Body of pancreas (tissue), 4 donors: ENCODE measurements at places on chromosomes 13 and 19. TPM values are rescaled to one million over a fixed set of nuclear protein-coding genes. Genes with fewer than 3 reads are reported as not detected.

Gene CEACAM16
- 1.3 TPM for total RNA-seq

Gene EDDM13
- total RNA-seq = not detected

- no peak for DNase-seq
Observed at GRCh38 chr13:52933547-52934210, 85.2 kb upstream of the PCDH8 start.

GRCh38 chr13:112964971-112965492 is 4.0 kb upstream of the MCF2L start:
- no peak for DNase-seq

- DNase-seq = no peak
Observed at GRCh38 chr19:14035706-14036105, 4.1 kb downstream of the IL27RA start.

GRCh38 chr13:109816112-109816807 is 29.9 kb upstream of the IRS2 start:
- DNase-seq = peak; percentile 72

DNA sequence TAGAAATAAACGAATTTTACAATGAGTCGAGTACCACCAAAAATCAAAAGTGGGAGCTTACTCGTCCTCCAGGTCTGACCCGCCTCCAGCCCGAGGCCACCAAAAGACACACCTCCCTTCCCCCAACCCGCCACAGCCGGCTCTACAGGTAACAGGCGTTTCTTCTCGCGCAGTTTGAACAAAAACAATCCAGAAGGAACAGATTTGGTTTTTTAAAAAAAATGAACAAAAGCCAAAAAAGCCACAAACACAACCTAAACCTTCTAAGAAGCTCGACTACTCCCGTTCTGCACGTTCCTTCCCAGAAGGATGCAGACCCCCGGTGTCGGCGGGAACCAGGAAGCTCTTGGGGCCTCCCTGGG is 671 bp downstream of the ZDHHC20 start:
- DNase-seq = peak; percentile 59

DNA sequence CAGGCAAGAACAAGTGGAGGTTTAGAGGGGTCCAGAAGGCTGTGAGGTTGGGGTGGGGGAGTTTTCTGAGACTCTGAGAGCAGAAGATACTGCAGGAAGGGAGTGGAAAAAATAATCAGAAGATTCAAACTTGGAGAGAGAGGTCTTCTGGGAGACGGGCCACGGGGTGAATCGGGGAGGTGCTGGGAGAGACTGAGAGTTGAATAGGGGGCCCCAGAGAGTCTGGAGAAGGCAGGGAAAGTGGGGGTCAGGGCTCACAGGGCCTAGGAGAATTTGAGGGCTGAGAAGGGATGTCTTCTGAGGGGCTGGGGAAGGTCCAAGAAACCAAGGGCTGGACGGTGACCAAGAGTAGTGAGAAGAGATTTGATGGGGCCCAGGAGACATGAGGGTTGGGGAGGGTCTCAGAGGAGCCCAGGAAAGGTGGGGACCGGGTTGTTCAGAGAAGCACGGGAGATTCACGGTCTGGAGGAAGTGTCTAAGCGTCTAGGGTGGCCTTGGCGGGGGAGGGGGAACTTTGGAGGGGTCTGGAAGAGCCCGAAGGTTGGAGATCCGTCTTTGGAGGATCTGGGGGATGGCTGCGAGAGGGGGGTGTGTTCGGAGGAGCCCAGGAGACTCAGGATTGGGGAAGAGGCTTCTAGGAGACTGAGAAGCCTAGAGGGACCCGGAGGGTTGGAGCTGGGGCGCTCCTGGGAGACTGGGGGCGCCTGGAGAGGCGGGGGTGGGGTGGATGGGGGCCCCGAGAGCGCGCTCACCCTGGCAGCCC is 1.5 kb downstream of the KCNC3 start:
- DNase-seq = no peak

- no peak for DNase-seq
Observed at GRCh38 chr19:36847968-36848367, 2.7 kb upstream of the ZNF345 start.

GRCh38 chr13:101116826-101117225 is 299.5 kb downstream of the NALCN start:
- DNase-seq = no peak

DNA sequence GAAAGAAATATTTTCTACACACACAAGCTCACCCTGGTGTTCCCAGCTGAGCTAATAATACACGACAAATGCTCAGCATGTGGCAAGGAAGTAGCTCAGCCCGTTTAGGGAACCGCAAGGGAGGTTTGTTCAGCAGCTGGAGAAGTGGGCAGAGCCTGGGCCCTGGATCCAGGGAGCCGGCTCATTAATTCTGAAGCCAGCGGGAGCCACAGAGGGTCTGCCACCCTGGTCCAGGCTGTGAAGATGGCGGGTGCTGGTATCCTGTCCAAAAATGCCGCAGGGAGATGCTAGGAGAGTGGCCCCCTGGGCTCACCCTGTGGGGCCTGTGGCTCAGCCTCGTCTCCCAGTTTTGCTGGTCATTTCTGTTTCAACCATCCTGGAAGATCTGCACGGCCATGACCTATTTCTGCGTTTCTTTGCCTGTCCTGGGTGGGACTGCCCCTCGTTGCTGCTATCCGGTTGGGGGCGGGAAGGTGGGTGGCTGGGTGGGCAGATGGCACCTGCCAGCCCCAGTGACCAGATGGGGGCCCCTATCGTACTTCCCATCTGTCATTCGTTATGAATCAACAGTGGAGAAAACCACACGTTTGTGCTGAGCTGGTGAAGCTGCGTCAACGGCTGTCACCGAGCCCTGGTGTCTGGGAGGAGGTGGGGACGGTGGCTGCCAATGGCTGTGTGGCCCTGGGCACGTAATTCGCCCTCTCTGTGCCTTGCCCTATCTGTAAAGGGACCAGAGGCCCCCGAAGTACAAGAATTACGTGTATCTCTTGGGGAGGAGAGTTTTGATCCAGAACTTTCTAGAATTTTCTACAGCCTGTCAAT is 2.7 kb upstream of the GNA15 start:
- no peak for DNase-seq
